ENCODE measurements at places on chromosomes 1 and 21.

DNA sequence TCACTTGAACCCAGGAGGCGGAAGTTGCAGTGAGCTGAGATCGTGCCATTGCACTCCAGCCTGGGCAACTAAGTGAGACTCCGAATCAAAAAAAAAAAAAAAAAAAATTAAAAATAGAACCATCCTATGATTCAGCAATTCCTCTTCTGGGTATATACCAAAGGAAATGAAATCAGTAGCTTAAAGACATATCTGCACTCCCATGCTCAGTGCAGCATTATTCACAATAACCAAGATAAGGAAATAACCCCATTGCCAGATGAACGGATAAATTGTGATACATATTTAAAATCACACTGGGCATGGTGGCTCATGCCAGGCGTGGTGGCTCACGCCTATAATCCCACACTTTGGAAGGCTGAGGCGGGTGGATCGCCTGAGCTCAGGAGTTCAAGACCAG lies 23.8 kb downstream of the ALDH9A1 start:
- DNase-seq: no peak

GRCh38 chr1:83024251-83024767 lies 974.6 kb downstream of the TTLL7 start:
- no peak for DNase-seq

DNA sequence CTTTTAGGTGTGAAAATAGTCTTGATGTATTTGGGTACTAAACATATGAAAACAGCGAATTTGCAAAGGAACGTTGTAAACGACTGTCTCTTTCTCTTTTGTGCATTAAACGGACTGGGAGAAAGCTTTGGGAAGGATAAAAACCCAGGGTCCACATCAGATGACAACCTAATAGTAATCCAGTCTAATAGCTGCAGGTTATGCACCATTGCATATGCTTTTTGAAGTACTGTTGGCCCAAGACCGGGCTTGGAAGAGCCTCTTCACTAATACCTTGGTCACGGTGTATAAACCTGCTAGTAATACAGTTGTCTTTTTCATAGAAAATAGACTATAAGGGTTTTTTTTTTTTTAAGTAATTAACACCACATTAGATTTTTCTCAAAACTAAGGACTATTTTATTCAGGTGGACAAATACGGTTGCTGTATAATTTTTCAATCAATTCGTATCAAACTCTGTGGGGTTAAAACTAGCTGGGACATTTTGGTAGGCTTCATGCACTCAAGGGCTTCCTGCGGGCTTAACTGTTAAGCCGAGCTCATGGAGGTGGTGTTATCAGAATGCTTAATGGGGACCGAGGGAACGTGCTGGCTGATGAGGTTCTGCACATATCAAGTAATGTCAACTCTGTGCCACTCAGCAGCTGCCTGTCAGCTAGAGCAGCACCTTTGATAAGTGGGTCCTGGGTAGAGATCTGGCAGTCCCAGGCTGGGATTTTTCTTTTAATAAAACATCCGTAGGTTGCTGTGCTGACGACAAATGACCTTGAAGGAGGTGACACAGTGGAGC lies 2.1 kb downstream of the RYR2 start:
- DNase-seq: no peak

GRCh38 chr1:205588636-205589035 lies 43.2 kb downstream of the ELK4 start:
- peak; percentile 46 for DNase-seq

DNA sequence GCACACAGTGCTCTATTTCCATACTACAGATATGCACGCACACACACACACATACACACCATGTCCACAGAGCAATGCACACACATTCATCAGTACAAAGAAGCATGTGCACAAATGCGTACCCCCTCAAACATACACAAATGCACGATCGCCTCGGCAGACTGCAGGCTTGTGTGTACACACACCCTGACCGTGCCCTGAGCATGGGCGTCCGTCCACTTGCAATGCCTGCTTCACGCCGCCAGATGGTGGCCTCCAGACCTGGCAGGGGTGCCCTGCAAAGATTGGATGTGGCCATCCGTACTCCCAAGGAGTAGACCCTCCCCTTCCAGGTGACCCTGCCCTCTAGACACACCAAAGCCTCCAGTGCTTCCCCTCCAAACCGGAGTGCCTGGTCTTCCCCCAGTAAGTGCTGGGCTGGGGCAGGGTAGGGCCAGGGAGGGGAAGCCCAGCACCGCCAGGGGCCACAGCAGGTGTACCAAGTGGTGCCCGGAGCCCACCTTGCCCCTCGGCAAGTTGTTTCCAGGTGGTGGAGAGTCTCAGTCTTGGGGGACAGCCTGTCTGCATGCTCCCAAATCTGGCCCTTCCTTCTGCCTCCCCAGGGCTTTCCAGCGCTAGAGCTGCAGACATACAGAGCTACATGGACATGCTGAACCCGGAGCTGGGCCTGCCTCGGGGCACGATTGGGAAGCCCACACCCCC lies 20.6 kb downstream of the ESPN start:
- DNase-seq: peak; percentile 55

- DNase-seq: no peak
Observed at GRCh38 chr1:88228114-88228513, 456.0 kb upstream of the PKN2 start.

DNA sequence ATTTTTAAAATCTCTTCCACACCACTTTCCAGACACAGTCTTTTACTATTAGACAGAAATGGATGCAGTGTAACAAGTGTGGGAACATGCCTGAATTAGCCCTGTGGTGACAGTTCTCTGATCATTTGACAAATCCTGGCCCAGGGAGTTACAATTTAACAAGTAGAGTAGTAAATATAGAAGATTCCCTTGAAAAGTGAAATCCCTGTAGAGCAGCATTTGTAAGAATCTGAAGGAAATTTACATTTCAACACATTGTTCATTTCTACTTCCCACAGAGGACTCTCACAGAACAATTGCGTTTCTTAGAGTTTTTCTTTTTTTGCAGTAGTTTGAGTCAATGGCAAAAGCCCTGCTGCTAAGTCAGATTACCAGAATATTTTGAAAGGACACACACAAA lies 458.3 kb upstream of the BRINP3 start:
- no peak for DNase-seq

DNA sequence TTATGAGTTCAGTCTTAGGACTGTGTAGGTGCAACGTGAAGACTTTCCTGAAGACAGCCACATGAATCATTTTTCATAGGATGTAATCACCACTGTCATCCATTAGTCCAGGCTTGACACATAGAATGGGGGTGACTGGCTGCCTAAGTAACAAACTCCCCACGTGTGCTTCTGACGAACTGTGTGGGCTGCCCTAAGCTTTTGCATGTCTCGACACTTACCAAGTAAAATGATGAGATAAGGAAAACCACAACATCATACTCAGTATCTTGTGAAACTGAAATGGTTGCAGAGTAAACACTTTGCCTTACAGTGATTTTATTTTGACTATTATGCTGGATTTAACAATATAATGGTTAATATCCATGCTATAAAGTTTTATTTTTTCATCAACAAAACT lies 19.5 kb downstream of the ERG start:
- DNase-seq: peak; percentile 12

- no peak for DNase-seq
Observed at GRCh38 chr1:235156265-235156664, 4.8 kb downstream of the RBM34 start.

GRCh38 chr1:212070720-212071302 lies 35.3 kb downstream of the DTL start:
- no peak for DNase-seq

DNA sequence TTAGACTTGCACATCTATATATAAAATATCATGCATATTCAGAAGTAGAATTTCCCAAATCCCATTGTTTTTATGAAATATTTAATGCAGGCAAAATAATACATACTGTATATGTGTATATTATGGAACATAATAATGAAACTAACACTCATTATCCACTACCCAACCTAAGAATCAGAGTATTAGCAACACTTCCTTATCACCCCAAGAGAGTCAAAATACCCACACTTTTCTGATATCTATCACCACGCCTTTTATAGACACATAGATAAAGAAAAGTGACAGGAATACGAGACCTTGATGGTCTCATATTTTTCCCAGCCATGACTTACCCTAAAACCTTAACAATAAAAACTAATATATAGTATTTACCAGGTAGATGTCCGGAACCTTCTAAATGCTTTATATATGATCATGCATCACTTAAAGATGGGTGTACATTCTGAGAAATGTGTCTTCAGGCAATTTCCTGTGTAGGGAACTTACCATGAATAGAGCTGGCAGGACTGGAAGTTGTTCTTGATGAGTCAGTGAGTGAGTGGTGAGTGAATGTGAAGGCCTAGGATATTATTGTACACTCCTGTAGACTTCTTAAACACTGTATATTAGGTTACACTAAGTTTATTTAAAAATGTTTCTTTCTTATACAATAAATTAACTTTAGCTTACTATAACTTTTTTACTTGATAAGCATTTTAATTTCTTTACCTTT lies 45.5 kb downstream of the TNFSF4 start:
- no peak for DNase-seq

- DNase-seq: peak; percentile 40
Observed at GRCh38 chr1:155978973-155979429, 654 bp upstream of the ARHGEF2 start.

Measured in activated CD4-positive, alpha-beta T cell treated with anti-CD3 and anti-CD28 coated beads, Interleukin-2, amount 50 U/mL, for 48 hours (primary cell).